T-helper 9 cell (primary cell): ENCODE measurements at places on chromosomes 4 and X.

- DNase-seq, result no peak
Measured at GRCh38 chrX:24283127-24283794, 30.6 kb downstream of the SUPT20HL2 start.

- no peak for DNase-seq
Measured at GRCh38 chr4:57147335-57148060, 37.3 kb upstream of the IGFBP7 start.

DNA sequence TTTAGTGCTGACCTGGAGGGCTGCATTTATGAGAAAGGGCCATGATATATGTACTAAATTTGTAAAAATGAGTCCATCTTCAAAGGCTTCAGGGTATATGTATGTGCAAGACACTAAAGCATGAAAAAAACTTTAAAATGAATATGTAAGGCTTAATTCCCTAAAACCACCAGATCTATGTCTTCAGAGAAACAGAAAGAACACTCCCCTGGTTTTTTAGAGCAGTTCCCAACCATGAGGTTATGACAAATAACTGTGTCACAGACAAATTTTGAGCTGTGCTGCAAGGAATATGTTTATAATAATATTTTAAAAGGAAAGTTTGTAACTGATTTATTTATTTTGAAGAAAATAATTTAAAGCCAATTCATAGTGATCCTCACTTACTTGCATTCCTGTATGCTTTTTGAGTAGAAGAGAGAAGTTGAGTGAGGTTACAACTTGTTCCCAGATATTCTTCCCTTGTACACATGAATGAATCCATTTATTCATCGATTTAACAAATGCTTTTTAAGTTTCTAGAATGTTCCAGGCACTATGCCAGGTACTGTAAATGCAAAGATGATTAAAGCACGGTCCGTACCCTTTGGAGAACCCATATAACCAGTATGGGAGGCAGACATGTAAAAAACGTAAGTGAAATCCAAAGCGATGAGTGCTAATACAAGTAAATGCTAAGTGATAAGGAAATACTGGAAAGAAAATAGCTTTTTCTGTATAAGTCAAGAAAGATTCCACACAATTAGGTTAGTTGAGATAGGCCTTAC is 295.2 kb upstream of the DIAPH2 start:
- no peak for DNase-seq

DNA sequence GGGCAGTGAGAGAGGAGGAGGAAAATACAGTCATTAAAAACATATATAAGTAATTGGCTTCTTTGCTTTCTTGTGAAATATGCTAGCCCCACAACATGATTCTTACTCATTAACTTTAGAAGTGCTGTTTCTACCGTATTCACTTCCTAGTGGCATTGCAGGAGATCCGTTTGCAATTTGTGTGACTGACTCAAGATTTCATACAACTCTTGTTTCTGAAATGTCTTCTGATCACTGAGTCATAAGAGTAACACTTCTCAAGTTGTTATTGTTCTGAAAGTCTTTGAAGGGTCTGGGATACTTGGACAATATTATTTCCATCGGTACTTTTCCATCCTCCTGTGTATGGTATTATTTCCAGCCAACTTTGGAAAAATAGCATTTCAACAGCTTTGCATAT is 310.8 kb downstream of the PACRGL start:
- DNase-seq, result no peak

DNA sequence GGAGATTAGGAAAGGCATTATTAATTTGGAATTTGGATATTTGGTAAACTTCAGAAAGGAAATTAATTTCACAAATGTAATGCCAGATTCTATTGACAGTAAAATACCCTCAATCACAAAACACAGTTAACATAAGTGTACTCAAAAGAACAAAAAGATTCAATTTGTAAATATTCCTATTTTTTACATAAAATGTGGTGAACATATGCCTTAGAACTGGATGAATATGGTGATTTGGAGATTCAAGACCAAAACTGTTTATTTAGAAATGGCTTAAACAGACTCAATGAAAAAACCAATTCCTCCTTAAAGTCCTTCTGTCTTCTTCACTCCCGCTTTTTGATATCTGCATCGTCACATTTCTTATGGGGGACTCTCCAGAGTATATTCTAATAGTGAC is 417.6 kb upstream of the TENM3 start:
- no peak for DNase-seq
